Kidney (tissue), 22 donors: ENCODE measurements at places on chromosomes 5 and 9. TPM values are rescaled to one million over a fixed set of nuclear protein-coding genes. Genes with fewer than 3 reads are reported as not detected.

Gene TAS2R1
- total RNA-seq: not detected

Gene GFI1B
- 0.28 TPM for total RNA-seq

Gene DRD1
- total RNA-seq: 0.25 TPM

Gene SLC6A7
- total RNA-seq: not detected

Gene QRFP
- not detected for total RNA-seq

Gene CHSY3
- total RNA-seq: 3.0 TPM

Gene PDZD2
- total RNA-seq: 14.8 TPM

DNA sequence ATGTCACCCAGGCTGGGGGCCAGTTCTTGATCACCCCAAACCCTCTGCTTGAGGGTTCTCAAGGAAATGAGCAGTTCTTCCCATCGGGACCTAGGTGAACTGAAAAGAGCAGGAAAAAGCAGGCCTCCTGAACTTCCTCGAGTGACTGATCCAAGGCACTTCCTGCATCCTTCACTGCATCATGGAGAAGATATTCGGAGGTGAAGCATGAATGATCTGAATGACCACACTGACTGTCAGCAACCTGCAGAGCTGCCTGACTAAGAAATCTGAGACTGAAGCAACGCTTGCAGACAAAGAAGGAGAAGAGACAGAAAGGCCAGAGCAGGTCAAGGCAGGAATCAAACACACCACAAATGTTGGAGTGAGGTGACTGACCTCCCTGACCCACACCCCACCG, 420.2 kb downstream of the AGTPBP1 start:
- H3K4me1 ChIP-seq: no peaks in the 10 kb centered on the region
- no peaks in the 10 kb centered on the region for H3K27me3 ChIP-seq
- H3K36me3 ChIP-seq: no peaks in the 10 kb centered on the region
- H3K4me3 ChIP-seq: no peak overlapping the region

DNA sequence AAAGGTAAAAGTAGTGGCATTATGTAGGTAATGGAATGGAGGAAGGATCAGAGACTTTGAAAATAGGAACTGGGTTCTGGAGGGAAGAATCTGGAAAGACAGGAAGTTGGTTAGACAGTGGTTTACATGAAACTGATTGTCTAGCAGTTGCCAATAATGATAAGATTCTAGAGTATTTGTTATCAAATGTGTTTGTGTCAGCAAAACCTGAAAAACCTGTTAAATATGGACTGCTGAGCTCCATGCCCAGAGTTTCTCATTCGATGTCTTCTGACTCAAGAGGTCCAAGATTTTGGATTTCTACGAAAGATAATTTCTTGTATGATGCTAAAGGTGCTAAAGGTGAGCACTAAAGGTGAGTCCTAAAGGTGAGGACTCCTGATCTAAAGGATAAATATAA, 515.0 kb upstream of the TUSC1 start:
- H3K36me3 ChIP-seq: no peaks in the 10 kb centered on the region
- DNase-seq: no peak
- no peaks in the 10 kb centered on the region for H3K27me3 ChIP-seq
- H3K4me1 ChIP-seq: no peaks in the 10 kb centered on the region

- no peak for DNase-seq
- no peak overlapping the region for H3K27ac ChIP-seq
- no peaks in the 10 kb centered on the region for H3K36me3 ChIP-seq
- no peaks in the 10 kb centered on the region for H3K4me1 ChIP-seq
- no peak overlapping the region for H3K4me3 ChIP-seq
Measured at GRCh38 chr9:102124465-102124864, 386.0 kb upstream of the GRIN3A start.

DNA sequence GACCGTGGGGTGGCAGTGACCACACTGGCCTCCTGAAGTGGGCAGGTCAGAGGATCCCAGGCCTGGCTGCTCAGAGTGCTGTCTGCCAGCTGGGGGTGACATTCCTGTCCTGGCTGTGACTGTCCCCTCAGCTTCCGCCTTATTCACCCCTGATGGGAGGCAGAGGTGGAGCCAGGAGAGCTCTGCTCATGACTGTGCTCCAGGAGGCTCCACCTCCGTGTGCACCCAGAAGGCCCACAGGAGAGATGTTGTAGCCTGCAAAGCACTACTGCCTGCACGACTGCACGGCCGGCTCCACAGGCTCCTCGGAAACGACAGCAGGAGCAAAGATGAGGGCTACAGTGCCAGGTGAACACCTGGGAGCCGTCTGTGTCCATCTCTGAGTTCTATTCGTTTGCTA, 60.9 kb downstream of the ROPN1L start:
- H3K4me3 ChIP-seq: no peak overlapping the region
- H3K27me3 ChIP-seq: no peaks in the 10 kb centered on the region
- no peak for DNase-seq
- H3K4me1 ChIP-seq: peaks cover 14% of the 10 kb centered on the region
- H3K36me3 ChIP-seq: no peaks in the 10 kb centered on the region
- no peak overlapping the region for H3K27ac ChIP-seq

DNA sequence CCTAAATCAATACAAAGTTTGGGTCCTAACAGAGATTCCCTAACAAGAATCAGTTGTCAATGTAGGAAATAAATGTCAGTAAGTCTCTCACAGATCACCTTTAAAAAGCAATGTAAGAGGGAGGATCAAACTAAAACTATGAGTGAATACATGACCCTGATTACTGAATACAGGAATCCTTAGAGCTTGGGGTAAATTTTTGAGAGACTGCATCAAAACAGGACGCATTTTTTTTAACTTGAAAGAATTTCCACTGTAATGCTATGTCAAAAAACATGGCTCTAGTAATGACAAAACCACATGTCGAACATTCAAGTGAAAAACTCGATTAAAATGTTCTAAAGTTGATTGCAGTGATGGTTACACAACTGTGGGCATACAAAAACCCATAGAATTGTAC, 21.9 kb downstream of the ZDHHC21 start:
- no peak for DNase-seq
- H3K36me3 ChIP-seq: no peaks in the 10 kb centered on the region

GRCh38 chr5:32753051-32753450, 41.9 kb downstream of the NPR3 start:
- no peak overlapping the region for H3K4me3 ChIP-seq
- no peak overlapping the region for H3K27ac ChIP-seq
- no peaks in the 10 kb centered on the region for H3K36me3 ChIP-seq
- no peak for DNase-seq
- no peaks in the 10 kb centered on the region for H3K27me3 ChIP-seq

DNA sequence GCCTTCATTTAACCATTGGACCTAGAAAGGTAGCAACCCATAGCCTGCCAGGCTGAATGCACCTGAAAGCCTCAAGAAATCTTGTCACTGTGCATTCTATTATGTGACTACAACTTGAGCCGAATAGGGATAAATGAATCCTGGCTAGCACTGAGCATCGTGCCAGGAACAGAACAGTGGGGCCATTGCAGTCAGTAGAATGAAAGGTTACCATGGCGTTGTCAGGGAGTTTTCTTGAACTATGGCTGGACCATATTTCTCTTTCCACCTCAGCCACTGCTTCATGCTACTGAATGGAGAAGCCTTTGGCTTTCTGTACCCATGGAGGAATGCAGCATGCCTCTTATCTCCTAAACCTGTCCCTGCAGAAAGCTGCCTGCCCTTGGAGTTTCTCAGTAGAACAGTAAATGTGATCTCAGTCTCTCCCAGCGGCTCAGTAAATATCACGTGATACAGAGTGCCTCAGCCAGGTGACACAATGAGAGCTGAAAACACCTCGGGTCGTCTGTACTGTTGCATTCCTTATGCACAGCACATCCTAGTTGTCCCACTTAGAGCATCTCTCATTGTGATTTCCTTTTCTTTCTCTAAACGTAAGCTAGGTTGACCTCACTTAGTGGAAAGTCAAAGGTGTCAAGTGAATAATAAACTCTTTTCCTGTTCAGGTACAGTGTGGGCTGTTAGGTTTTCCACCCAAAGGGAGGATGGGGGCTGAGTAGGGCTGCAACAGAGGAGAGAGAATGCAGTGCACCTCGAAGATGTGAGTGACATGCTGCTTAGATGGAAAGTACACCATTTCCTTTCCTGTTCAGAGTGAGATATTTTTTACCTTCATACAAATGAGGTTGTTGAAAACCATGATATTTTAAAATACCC, 115.3 kb downstream of the MACIR start:
- no peak for DNase-seq
- H3K27ac ChIP-seq: no peak overlapping the region
- H3K36me3 ChIP-seq: no peaks in the 10 kb centered on the region

- no peaks in the 10 kb centered on the region for H3K36me3 ChIP-seq
- no peak overlapping the region for H3K4me3 ChIP-seq
- DNase-seq: peak; percentile 39
- H3K27me3 ChIP-seq: no peaks in the 10 kb centered on the region
- no peaks in the 10 kb centered on the region for H3K4me1 ChIP-seq
Measured at GRCh38 chr5:388266-389196, 54.4 kb upstream of the EXOC3 start.

GRCh38 chr5:5886812-5887486, 464.5 kb downstream of the ICE1 start:
- H3K27ac ChIP-seq: no peak overlapping the region
- no peaks in the 10 kb centered on the region for H3K27me3 ChIP-seq
- DNase-seq: no peak
- H3K36me3 ChIP-seq: no peaks in the 10 kb centered on the region
- H3K4me1 ChIP-seq: no peaks in the 10 kb centered on the region
- H3K4me3 ChIP-seq: no peak overlapping the region

- H3K4me3 ChIP-seq: no peak overlapping the region
- DNase-seq: no peak
- peaks cover 29% of the 10 kb centered on the region for H3K4me1 ChIP-seq
- no peak overlapping the region for H3K27ac ChIP-seq
- no peaks in the 10 kb centered on the region for H3K27me3 ChIP-seq
- H3K36me3 ChIP-seq: no peaks in the 10 kb centered on the region
Measured at GRCh38 chr9:133130685-133131244, 9.7 kb upstream of the RALGDS start.

DNA sequence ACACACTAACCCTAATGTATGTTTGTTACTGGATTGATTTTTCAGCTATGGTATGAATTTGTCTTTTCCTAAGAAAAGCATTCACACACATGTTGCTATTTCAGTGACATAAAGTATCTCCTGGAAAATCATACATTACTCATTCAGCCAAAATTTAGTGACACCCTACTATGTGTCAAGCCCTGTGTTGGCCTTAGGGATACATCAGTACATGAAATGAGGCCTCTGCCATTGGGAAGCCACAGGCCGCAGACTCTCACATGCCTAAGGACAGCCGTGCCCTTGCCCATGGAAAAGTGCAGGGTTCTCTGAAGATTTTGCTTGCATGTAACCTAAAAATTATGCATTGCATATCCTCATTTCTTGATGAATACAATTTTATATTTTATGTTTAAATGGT, 5.2 kb upstream of the MARCHF6 start:
- no peak for DNase-seq
- H3K27ac ChIP-seq: no peak overlapping the region
- no peak overlapping the region for H3K4me3 ChIP-seq

GRCh38 chr5:31825518-31826068, 186.7 kb downstream of the PDZD2 start:
- no peaks in the 10 kb centered on the region for H3K4me1 ChIP-seq
- DNase-seq: peak; percentile 65
- H3K27me3 ChIP-seq: no peaks in the 10 kb centered on the region
- no peak overlapping the region for H3K4me3 ChIP-seq
- no peak overlapping the region for H3K27ac ChIP-seq

DNA sequence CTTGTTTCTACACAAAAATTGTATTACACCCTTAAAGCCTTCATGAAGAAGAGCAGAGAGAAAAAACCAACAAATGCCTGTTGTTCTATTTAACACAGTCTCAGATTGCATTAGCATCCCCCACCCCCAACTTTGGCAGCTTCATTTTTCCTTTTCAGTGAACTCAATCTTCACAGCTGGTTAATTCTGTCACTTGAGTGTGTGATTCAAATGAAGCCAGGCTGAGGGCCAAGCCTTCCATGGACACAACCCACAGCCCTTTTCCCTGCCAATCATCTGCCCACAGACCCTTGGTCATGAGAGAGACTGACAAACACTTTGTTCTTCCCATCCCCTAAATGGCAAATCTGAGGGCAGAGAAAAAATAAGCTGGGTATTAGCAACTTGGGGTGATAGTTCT, 217.5 kb upstream of the NMUR2 start:
- no peak overlapping the region for H3K4me3 ChIP-seq
- H3K36me3 ChIP-seq: no peaks in the 10 kb centered on the region
- no peak overlapping the region for H3K27ac ChIP-seq
- H3K27me3 ChIP-seq: no peaks in the 10 kb centered on the region
- DNase-seq: peak; percentile 27

- H3K4me1 ChIP-seq: no peaks in the 10 kb centered on the region
- no peak overlapping the region for H3K4me3 ChIP-seq
- no peaks in the 10 kb centered on the region for H3K27me3 ChIP-seq
- DNase-seq: peak; percentile 70
Measured at GRCh38 chr5:1052641-1053390, 44.2 kb downstream of the NKD2 start.

DNA sequence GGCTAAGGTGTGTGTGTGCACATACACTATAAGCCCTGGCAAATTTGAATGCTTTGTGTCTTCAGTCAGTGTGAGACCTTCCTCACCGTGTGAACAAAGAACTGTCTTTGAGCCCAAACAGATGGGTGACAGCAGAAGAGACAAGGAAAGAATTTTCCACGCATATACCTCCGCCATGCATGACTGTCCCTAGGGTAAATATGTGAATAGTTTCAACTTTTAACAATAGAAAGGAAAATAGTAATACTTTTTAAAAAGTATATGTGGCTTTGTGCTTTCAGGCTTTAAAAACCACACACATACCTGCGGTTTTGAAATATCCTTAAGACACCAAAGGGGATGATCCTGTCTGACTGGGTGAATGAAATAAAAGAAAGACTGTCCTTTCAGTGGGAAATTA, 438.6 kb upstream of the MPDZ start:
- peaks cover 5% of the 10 kb centered on the region for H3K4me1 ChIP-seq
- no peak overlapping the region for H3K4me3 ChIP-seq
- H3K27me3 ChIP-seq: no peaks in the 10 kb centered on the region
- no peak overlapping the region for H3K27ac ChIP-seq

GRCh38 chr5:20556115-20556763, 568.2 kb upstream of the CDH18 start:
- H3K4me3 ChIP-seq: no peak overlapping the region
- H3K27ac ChIP-seq: no peak overlapping the region
- H3K27me3 ChIP-seq: no peaks in the 10 kb centered on the region

GRCh38 chr9:86073839-86074238, 25.5 kb downstream of the GOLM1 start:
- no peaks in the 10 kb centered on the region for H3K4me1 ChIP-seq
- no peak overlapping the region for H3K27ac ChIP-seq
- H3K27me3 ChIP-seq: no peaks in the 10 kb centered on the region
- H3K4me3 ChIP-seq: no peak overlapping the region
- no peaks in the 10 kb centered on the region for H3K36me3 ChIP-seq

DNA sequence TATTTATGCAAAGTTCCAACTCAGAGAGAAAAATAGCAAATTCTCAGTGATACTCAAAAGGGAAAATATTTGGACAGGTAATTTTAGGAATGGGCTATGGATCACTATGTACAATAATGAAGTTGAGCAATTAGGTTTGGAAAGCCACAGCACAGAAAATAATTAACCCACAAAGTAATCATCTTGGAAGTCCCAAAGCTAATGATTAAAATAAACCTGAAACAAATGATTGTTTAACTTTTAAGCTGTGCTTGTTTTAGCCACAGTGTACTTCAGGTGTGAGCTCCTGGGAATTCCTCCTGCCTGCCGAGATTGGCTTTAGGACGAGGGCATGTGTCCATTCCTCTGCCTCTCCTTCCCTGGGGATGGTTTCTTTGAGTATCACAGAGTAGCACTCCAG, 403.9 kb downstream of the ZSWIM6 start:
- no peaks in the 10 kb centered on the region for H3K36me3 ChIP-seq
- DNase-seq: no peak
